Motor neuron (in vitro differentiated cells): ENCODE measurements at places on chromosomes 1 and 21.

GRCh38 chr21:31926498-31926897 is 53.7 kb downstream of the HUNK start:
- ATAC-seq = no peak

DNA sequence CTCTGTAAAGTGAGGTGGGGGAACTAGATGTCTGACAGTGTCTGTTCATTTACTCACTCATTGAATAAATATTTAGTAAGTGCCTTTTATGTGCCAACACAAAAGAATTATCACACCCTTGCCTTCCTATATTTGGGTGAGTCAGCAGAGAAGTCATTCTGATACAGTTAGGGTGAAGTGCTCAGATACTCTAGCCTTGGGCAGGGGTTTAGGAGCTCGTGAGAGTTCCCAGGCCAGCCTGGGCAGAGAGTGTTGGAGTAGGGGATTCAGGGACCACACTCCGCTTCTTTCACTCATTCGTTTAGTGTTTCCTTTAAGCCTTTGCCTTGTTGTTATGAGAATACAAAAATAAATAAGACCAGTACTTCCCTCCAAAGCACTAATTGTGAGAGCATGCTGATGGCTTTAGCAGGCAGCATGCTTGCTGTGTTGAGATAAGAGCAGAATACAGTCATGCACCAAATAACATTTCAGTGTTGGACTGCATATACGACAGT is 83.9 kb downstream of the DYRK1A start:
- ATAC-seq = peak; percentile 42

DNA sequence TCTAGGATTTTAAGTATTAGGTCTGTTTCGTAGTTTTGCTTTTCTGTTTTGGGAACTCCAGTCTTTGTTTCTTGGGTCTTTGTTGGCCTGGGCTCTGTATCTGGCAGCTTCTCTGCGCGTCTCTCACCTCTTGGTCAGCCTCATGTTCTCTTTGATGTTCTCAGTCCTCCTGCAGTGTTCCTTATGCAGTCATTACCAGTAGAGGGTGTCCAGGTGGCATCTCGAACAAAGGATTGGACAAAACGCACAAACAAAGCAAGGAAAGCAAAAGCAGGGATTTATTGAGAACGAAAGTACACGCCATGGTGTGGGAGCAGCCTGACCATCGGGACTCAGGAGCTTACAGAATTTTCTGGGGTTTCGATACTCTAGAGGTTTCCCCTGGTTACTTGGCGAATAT is 133.7 kb upstream of the COL6A1 start:
- peak; percentile 40 for ATAC-seq

GRCh38 chr21:15063814-15064575 is 805 bp downstream of the NRIP1 start:
- peak; percentile 4 for ATAC-seq

DNA sequence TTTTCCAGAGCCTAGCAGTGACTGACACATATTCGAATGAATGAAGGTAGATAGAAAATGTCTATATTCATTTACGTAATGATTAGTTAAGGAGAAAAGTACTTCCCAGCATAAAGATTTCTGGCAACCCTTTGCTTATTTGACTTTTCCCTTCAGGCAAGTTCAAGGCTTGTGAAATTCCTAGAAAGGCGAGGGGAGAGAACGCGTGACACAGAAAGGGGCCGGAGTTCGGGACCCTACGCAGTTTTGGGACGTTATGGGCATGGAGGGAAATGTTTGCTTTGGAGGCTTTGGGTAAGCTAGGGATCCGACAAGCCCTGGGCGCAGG is 472 bp upstream of the USP25 start:
- ATAC-seq = no peak

DNA sequence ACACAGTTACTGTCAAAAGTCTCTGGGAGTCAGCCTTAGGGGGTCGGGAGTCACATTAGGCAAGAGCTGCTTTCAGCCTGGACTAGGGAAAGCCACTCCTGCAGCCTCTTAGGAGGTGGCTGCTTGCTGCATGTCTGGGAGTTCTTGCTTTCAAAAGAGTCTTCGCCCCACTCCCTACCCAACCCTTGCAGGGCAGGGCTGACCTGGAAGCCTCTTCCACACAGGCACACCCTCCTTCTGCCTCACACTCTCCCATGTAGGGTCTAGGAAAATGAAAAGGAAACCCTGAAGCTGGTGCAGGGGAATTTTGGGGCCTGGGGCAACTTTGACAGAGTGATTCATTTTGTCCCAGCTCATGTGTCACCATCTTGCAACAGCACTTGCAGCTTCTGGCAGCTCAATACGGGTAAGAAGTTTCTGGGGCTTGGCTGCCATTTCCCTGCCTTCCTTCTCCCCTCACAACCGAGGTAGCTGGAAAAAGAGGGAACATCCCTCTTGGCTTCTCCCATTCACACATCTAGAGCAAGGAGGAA is 37.3 kb downstream of the KCND3 start:
- no peak for ATAC-seq

GRCh38 chr1:68973459-68974244 is 476.8 kb upstream of the DEPDC1 start:
- peak; percentile 22 for ATAC-seq

DNA sequence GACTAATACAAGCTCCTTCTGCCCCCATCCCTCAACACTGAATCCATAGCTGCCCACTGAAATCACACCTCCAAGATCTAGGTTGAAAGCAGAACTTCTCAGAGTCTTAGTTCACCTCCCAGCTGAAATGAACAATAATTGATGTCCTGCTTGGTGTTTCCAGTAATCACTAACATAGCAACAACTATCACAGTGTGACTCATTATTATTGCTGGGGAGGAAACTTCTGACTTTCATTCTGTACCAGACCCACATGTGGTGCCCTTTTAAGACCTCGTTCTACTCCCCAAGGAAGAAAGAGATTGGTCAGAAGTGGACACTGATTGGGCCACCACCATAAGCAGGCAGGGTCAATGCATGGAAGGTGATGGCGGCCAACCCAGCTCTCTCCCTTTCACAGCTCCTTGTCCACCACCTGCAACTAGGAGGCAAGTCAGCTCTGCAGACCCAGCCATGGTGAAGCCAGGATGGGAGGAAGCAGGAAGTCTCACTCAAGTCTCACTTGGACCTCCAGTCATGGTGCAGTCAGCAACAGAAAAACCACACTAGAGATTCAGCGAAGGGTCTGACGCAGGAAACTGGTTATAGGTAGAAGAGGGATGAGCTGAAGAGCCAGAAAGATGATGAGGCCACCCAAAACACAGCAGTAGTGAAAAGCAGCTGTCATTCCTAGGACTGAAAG is 720.2 kb downstream of the PTPRU start:
- peak; percentile 29 for ATAC-seq
